ENCODE measurements at places on chromosomes 2 and 18. TPM values are rescaled to one million over a fixed set of nuclear protein-coding genes. Genes with fewer than 3 reads are reported as not detected.

The KCNJ3 gene
- total RNA-seq, result not detected

The RNF125 gene
- 11.8 TPM for total RNA-seq

- DNase-seq, result no peak
Observed at GRCh38 chr2:8679567-8679826, 2.4 kb upstream of the ID2 start.

DNA sequence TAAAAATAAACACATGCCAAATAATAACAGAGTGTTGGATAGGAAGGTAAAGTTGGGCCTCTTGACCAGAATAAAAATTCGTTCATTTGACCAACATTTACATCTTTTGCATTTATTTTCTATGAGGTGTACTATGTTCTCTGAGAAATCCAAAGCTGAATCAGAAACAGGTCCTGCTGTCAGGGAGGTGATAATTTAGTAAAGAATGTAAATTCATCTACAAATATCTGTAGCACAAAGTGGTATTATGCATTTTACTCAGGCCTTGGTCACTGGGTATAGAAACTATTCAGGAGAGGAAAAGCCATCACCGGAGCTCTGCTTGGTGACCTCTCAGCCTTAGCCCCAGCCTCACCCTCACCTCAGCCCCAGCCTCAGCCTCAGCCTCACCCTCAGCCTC, 208.9 kb downstream of the SPP2 start:
- no peak for DNase-seq
